Omental fat pad (tissue), 4 donors: ENCODE measurements at places on chromosomes 1 and 21.

DNA sequence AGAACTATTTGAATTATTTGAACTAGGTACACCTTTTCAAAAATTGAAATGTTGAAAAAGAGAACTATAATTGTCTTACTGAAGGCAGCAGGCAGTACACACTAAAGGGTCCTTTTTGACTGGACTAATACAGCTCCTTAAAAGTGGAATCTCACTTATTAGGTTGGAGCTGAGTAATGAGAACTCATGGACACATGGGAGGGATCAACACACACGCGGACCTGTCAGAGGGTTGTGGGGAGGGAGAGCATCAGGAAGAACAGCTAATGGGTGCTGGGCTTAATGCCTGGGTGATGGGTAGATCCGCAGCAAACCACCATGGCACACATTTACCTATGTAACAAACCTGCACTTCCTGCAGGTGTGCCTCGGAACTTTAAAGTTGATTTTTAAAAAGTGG lies 145.0 kb downstream of the BRINP2 start:
- DNase-seq = no peak

- no peak for DNase-seq
Observed at GRCh38 chr1:240732390-240732789, 120.4 kb upstream of the GREM2 start.

GRCh38 chr1:9435153-9435636 lies 104.1 kb upstream of the SLC25A33 start:
- no peak for DNase-seq

- DNase-seq = no peak
Observed at GRCh38 chr1:30260318-30260717, 463.1 kb downstream of the MATN1 start.

GRCh38 chr21:44329971-44330681 lies 9.1 kb downstream of the CFAP410 start:
- DNase-seq = no peak

DNA sequence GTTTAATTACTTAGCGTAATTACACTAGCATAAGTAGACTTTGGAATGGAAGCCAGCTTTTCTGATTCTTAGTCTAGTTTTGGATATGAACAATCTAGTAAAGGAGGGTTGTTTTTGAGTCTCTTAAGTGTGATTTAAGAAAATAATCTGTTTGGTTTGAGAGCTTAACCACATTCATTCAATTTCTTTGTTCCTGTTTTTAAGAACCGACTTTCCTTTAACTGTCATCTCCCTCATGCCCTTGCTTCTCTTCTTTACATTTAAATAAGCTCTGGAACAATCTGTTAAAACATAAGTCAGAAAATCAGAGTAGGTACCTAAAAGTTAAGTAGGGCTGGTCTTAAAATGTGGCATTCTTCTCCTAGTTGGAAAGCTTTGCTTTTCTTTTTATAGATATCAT lies 27.7 kb downstream of the CDC42 start:
- DNase-seq = no peak

- DNase-seq = no peak
Observed at GRCh38 chr1:157562515-157562914, 10.2 kb upstream of the FCRL5 start.

DNA sequence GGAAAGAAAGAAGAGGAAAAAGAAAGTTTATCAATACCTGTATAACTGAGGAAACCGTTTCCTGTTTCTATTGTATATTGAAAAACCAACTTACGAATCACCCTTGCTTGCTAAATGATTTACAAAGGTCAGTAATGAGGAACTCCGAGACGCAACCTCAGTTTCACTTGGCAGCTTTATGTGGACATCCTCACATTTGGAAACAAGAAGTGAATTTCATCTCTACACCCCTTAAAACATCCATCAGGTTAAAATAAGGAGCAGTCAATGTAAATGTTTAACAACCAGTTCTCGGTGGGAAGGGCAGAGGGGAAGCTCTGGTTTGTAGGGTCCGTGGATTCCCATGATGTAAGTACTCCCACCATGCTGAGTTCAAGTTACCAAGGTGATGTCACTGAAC lies 481.7 kb upstream of the RUNX1 start:
- no peak for DNase-seq

DNA sequence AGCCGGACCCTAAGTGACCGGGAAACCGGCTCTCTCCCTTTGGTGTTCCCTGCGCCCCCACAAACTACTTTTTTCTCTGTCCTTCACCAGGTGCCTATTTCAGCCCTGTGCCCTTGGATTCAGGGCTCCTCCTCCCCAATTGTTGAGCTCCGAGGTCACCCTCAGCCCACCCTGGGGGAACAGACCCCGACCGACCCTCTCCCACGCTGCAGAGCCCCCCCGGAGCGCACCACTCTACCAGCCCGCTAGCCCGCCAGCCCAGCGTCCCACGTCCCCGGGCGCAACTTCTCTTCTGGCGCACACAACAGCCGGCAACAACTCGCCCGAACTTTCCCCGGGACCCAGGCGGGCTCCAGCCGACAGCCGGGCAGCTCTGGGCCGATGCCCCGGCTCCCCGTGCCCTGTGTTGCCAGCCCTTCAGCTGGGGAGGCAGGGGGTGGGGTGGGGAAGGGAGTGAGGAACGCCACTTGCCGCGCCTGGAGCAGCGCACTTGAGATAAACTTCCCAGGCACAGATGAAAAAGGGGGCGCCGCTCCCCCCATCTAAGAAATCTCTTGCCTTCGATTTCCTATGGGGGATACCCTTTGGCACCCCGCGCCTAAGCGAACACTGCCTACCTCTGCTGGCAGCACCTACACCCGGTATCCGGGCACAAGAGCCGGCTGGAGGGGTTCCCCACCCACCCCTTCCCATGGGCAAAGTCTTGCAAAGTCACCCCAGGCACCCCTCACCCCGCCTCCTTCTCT lies 997 bp downstream of the CASZ1 start:
- DNase-seq = no peak

- DNase-seq = no peak
Observed at GRCh38 chr21:45972716-45973474, 8.7 kb upstream of the COL6A1 start.

DNA sequence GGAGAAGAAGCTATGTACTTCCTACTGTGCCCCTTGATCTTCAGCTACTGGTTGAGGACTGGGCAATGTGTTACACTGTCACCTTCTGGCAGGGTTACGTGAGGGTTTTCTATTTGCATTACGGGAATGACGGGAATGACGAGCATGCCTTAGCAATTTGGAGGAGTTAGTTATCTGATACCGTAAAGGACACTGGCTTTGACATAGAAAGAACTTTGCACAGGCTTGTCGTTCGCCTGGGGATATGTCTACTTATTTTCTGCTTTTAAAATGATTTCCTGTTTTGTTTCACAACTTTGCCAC lies 19.8 kb upstream of the ACBD6 start:
- DNase-seq = no peak

DNA sequence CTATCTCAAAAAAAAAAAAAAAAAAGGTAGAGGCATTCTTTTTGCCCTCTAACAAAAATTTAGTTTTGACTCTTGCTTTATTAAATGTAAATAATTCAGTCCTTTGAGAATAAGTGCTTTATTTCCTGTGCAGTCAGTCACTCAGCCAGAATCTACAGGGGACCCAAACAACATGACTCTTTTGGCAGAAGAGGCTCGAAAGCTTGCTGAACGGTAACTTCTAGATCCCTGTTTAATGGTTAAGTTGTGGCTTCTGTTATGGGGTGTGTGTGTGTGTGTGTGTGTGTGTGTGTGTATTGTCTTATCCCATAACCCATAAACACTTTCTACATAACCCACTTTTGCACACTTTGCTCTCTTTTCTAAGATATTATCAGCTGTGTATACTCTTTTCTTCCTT lies 54.9 kb upstream of the LAMC2 start:
- DNase-seq = no peak

DNA sequence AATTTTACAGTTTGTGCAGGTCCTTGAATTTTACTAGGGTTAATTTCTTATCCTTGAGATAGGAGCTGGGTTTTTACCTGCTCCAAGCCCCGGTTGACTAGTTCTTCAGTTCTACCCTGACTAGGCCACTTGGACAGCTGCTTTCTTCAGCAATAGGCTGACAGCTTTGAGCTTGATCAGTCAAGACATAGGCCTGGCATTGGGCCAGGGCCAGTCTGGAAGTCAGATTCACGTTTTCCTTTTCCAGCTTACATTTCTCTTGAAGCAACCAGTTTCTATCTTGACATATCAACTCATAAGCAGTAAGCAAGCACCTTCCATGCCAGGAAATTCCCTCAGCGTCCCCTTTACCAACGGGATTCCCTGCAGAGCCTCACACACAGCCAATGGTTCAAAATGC lies 63.7 kb upstream of the AJAP1 start:
- DNase-seq = no peak

GRCh38 chr1:241331328-241332036 lies 25.5 kb downstream of the RGS7 start:
- DNase-seq = no peak

DNA sequence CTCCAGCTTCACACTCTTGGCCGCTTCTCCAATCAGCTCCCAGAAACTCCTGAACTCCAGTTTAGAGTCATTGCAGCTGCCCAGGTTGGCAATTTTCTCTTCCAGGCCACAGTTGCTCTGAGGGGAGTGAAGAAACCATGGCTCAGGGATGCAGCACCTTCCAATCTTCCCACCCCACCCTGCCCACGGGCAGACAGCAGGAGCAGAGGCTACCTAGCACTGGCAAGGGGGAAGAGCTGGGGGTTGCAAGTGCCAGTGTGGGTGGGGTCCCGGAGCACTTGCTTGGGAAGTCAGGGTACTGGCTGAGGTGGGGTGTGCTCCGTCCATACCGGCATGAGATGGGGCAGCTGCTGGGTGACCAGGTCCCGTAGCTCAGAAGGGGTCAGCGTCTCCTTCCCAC lies 1.2 kb downstream of the S100A14 start:
- DNase-seq = no peak

DNA sequence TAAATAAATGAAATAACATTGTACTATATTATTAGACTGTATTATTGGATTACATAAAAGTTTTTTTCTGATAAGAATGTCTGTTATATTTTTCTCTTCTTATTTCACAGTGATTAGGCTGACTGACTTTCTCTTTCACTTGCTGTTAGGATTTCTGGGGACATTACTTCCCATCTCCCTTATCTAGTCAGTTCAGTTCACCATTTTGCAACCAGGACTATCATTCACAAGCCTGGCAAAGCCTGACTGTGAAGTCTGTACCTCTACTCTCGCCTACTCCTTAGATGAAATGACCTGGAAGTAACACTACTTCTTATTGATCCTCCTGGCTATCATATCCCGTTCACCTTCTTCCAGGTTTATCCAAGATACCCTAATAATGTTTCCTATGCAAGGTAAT lies 676.6 kb downstream of the USP25 start:
- no peak for DNase-seq

- no peak for DNase-seq
Observed at GRCh38 chr21:28962465-28962864, 30.2 kb downstream of the LTN1 start.

GRCh38 chr1:212158912-212159796 lies 123.6 kb downstream of the DTL start:
- DNase-seq = no peak

DNA sequence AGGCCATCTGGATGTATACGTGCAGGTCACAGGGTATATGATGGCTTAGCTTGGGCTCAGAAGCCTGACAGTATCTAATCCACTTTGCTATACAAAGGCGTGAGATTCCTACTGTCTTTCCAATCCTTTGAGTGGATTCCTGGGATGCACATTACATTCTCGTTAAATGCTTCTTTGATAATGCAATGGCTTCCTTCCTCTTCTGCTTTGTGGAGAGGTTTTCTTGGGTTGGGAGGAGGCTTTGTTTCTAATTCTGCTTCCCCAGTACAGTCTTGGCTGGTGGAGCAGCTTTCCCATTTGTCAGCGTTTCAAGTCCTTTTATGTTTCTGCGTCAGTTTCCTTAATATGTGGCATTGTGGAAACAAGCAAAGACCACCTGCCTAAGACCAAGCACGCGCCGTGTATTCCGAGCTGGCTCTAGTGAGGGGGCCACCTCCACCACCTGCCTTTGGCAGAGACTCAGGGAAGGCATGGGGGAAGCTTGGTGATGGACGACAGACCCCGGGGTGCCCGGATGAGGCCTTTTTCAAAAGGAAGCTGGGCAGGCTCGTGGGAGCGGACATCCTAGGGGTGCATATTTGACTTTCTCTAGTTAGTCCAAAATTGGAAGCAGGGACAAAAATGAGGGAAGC lies 72.7 kb downstream of the WDR4 start:
- no peak for DNase-seq

DNA sequence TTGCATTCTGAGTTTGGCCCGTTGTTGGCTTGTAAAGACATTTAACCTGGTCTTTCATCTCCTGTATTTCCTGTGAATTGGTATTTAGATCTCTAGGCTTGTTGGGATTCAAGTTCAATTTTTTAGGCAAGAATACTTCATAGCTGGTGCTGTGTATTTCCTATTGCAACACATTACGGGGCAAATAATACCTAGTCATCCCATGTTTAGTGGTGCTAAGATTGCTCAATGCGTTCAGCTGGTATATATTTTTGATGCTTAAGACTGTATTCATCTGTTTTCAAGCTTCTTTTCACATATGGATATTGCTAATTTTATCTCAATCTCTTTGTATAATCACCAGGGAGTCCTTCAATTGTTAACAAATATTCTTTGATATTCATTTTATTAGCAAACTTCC lies 87.5 kb upstream of the ZBTB18 start:
- DNase-seq = no peak

- no peak for DNase-seq
Observed at GRCh38 chr1:61160526-61160925, 78.2 kb downstream of the NFIA start.

- no peak for DNase-seq
Observed at GRCh38 chr21:34913811-34914210, 135.3 kb downstream of the RUNX1 start.

- DNase-seq = no peak
Observed at GRCh38 chr1:115293899-115294298, 44.1 kb downstream of the NGF start.

GRCh38 chr21:36059823-36060158 lies 535 bp downstream of the SETD4 start:
- peak; percentile 30 for DNase-seq

GRCh38 chr1:194067772-194068171 lies 881.4 kb upstream of the B3GALT2 start:
- DNase-seq = no peak

DNA sequence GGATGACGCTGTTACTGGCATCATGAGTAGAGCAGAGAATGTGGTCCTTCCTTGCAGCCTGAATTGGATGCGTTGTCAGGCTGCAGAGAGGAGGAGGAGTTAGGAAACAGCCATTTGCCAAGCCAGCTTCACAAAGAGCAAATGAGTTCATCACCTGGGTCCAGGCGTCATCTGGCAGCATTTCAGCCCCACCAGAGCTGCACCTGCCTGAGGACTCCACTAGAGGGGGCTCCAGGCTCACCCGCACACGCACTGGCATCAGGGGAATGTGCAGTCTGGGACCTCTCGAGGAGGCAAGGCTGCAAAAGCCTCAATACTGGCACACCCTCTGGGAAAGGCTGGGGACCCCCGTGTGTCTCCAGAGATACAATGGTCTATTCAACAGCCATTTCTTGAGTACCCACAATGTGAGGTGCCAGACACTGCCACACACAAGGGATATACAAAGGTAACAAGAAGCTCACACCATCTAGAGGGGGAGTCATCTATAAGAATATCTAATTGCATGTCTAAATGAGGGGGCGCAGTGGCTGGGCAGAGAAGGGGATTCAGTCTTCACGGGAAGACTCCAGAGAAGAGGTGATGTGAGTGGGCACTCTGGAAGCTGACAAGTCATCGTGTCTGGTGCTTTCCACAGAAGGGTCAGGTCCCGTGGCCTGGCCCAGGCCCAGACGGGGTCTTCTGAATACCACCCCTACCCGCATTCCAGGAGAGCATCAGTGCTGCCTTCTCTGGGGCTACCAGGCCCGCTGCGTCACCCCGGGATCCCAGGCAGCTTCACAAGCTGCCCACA lies 53.5 kb upstream of the CNTN2 start:
- no peak for DNase-seq

GRCh38 chr1:205582471-205583291 lies 49.1 kb downstream of the ELK4 start:
- no peak for DNase-seq
